ENCODE measurements at places on chromosomes 5 and 9.

DNA sequence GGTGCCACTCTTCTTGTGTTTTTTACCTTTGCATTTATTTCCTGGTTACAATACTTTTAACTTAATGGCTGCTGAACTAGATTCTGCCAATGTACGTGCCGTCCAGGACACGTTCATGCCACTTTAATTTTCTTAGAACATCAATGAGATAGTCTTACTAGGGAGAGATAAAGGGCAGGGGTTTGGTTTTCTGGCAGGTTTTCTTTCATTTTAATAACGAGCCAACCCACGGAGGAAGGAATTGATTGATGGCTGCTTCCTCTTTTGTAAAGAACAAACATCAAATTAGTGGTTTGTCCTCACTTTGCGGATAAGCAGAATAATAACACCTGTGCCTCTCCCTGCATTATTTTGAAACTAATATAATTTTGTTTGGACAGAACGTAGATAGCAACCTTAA, 135.7 kb downstream of the DOCK8 start:
- DNase-seq = no peak

DNA sequence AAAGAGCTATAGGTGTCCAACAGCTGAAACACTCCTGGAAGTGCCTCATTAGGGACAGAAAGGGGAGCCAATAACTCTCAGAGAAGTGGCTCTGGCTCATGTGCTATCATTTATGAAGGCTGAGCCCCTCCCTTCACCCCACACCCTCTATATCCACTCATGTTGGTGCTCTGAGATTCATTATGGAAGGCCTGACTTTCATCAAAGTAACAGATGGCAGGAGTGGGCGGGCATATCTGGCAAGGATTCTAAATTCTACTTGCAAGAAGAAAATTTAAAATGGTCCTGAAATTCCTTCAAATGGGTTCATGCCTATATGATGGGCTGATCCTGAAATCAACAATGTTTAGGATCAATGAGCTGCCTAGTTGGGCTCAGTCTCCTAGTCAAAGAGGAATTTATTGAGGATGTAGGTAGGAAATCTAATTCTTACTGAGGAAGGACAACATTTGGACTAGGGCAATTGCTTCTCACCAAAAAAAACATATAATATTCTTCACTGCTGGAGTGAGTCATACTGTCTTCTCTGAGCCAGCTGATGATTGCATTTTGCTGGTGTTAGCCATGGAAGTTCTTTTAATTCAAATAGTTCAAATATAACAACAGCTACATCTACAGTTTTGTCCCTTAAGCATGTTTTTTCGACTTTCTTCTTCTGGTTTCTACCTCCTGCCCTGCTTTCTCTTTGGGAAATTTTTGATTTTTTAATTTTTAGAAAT, 23.5 kb downstream of the NMRK1 start:
- DNase-seq = no peak

- peak; percentile 51 for DNase-seq
These were observed 650 bp downstream of the MYORG start for GRCh38 chr9:34375901-34376595.

DNA sequence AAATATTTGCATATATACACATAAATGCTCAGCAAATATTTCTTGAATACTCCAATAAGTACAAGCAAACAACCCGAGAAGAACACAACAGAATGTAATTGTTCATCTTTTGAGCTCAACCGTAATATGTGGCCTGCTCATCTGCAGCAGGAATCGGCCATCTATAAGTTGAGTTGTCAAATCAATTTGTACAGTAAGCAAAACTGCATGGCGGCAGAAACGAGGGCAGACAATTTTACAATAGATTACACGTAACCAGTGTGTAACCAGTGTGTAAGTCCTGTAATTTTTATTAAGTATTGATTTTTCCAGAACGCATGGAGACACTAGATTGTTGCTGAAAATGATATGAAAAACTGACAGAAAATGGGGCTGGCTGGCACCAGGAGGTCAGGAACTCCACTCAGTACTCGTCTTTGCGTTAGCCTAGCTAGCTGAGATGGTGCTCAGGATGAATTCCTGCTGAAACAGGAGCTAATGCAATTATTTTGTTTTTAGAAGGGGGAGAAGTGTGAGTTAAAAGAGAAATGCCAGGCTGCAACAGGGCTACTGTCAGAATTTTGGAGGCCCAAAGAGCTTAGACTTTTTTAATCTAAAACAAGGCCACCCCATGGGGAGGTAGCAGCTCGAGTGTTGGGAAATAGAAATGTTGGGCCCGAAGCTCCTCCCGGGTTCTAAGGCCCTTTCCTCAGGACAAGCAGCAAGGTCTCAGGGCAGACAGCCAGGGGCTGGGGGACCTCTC, 682 bp downstream of the DHX29 start:
- DNase-seq = no peak

DNA sequence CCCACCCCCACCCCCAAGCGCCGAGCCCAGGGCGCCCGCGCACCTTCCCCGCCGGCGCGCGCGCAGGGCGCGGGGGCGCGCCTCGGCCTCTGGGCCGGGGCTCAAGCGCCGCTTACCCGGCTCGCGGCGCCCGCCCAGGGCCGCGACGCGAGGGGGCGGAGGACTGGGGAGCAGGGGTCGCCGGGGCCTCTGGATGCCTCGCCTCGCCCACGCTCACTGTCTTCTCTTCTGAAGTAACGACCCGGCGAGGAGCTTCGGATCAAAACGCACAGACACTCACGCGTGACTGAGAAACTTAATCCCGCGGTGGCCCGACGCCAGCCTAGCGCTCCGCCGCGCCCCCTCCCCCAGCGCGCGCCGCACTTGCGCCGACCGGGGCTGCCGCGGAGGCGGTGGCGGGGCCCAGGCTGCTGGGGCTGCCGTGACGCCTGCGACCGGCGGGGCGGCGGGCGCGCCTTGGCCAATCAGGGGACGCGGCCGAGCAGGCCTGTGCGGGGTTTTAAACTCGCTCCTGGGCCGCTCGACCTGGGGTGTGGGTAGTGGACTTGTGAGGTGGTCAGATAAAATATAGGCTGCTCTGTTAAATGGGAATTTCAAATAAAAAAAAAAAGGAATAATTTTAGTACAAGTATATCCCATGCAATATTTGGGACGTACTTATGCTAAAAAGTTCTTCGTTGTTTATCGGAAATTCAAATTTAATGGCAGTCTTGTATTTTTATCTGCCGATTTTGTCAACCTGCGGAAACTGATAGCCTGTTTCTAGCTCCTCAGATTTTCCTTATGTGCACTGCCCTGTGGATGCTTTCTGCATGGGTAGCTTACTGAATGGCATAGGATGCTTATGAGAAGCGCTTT, at the start of gene MPDZ:
Gene MPDZ, minus strand, starts transcription at position 409 of the 858 bp plus-strand sequence. CDS start 29,377 bp downstream, outside the sequence.
- no peak for DNase-seq

GRCh38 chr5:139181835-139182452, 16.2 kb downstream of the SIL1 start:
- no peak for DNase-seq

DNA sequence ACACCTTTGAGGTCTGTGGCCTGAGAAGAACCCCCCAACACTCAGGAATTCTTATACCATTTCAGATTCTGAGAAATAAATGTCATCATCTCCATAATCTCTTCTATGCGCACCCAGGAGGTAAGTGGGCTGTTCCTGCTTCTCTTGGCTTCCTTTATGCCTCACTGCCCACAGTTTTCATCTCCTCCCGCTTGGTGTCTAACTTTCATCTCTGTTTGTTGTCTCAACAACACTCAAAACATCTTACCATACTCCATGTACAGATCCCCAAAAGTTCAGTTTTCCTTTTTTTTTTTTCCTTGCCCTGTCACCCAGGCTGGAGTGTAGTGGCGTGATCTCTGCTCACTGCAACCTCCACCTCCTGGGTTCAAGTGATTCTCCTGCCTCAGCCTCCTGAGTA, 170.2 kb upstream of the FREM1 start:
- no peak for DNase-seq

DNA sequence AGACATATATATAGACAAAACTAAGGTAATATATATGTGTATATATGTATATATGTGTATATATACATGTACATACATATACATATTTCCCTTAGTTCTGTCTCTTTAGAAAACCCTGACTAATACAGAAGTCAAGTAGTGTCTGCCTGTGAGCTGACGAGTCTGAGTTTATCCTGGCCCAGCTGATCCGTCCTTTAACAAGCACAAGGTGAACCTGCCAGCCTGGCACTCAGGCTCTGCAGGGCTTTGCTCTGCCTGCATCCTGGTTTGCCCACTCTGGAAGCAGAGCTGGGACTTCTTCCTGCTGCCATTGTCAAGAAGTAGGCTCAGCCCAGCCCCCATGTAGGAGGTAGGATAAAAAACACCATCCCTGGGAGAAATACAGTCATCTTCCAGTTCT, 388.0 kb downstream of the ICE1 start:
- DNase-seq = no peak

- no peak for DNase-seq
These were observed 11.5 kb downstream of the GPR150 start for GRCh38 chr5:95631255-95631958.

DNA sequence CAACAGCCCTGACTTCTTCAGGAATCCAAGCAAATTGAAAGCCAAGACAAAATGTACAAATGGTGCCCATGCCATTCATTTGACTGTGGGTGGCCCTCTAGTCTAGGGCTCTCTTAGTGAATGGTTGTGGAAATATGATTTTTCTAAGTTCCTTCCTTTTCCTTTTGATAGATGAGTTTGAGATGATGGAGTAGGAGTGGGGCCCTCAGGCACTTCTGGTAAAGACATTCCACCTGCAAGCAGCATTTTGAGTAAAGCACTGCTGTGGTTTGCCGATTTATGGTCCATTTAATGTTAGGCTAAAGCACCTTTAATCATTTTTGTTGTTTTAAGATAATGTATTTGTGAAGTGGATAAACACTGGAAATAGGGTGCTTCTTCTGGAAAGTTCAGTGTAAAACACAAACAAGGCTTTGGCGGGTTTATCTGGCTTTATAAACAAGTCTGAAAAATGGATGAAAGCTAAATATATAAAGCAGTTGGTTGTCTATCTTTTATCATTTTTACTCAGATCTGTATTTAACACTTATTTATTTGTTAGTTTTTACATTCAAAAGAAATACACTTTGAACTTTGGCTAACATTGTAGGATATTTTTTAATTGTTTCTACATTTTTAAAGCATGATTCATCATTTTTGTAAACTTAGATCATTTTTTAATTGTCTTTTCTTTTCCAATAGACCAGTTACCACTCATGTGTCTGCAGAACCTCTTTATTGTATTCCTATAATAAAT, 213.5 kb downstream of the PJA2 start:
- DNase-seq = no peak
